ENCODE measurements at places on chromosomes 1 and 21.

DNA sequence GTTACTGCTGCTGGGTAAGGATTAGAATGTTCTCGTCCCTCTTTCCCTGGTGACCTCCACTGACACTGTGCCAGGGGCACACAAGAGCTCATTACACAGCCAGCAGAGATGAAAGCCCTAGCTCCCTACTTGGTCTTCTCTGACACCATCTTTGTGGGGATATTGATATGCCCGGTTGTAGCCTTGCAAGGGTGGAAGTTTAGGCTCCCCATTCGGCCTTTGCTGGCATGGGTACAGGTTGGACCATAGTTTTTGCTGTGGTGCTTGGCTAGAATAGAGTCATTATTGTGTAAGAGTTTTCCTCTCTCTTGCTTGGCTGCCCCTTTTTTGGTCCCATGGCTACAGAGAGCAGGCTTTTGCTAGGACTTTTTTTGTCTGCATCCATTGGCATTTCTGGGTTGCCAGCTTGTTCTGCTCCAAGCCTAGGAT, 12.3 kb downstream of the RAB4A start:
- DNase-seq: no peak

DNA sequence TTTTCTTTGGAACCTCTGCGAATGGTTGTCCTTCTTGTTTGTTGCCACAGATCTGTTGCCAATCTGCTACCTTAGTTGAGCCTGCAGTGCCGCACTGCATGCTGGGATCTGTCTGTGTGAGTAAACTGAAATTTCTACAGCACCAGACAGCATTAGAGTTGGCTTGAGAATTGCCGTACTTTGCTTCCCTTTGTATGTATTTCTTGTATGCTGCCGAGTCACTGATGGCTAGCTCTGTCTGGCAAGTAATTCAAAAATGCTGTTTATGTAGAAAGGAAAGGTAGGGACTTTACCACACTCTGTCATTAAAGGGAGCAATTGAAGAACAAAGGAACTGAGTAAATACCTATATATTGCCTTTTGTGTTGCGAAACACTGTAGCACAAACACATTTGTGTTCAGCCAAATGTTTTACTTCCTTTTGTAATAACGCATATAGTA, 857.4 kb downstream of the USP25 start:
- no peak for DNase-seq

GRCh38 chr1:57167997-57168396, 202.2 kb upstream of the C8B start:
- DNase-seq: no peak

DNA sequence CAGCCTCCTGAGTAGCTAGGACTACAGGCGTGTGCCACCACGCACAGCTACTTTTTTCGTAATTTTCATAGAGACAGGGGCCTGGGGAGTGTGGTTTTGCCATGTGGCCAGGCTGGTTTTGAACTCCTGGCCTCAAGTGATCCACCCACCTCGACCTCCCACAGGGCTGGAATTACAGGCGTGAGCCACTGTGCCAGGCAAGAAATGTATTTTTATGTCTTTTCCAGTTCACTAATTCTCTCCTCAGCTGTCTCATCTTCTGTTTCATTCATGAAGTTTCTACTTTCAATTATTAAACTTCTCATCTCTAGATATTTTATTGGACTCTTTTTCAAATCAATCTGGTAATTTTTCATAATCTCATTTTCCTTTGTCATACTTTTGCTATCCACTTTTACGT, 72.1 kb upstream of the DISP3 start:
- DNase-seq: no peak

GRCh38 chr21:15003463-15004135, 61.2 kb downstream of the NRIP1 start:
- DNase-seq: no peak

DNA sequence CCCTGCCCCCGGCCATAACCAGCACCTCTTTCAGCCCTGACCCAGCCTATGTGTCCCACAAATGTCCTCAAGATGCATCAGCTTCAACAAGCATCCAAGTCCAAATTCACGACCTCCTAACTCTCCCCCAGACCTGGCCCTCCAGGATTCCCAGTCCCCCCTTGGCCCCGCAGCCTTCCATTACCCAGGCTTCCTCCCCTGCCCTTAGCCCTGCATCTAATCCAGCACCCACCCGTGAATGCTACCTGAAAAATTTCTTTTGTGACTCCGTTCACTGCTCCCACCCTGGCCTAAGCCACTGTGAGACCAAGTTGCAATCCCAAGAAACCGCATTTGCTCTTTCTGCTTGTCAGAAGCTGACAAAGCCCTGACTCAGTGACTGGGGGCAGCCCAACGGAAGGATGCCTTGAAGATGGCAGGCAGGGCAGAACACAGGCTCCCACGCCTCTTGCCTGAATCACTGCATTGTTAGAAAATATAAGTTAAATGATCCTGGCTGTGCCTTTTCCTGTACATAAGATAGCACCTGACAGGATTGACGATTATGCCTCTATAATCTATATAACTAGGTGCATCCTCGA, 939 bp upstream of the MFAP2 start:
- DNase-seq: no peak

Data from HFF-Myc (cell line).